ENCODE measurements at places on chromosomes 3 and 15.
A peak's percentile ranks its signal among the peaks of the same experiment; 100 is the strongest.

GRCh38 chr15:86857701-86858100, 778.0 kb downstream of the AGBL1 start:
- no peak for DNase-seq

- no peak for DNase-seq
These were observed 271.0 kb upstream of the GADL1 start for GRCh38 chr3:31165399-31165860.

- DNase-seq: no peak
These were observed 23.6 kb downstream of the RHCG start for GRCh38 chr15:89472785-89473256.

- DNase-seq: peak; percentile 93
These were observed at the start of the genes MRPL46 and MRPS11 for GRCh38 chr15:88467073-88467934. Gene MRPL46, minus strand, starts transcription at chr15:88467388. Its CDS starts 11 bp downstream, at chr15:88467377. Gene MRPS11, plus strand, starts transcription at chr15:88467708. Its CDS starts 10 bp downstream, at chr15:88467718.

GRCh38 chr3:189529889-189530471, 101.2 kb upstream of the TP63 start:
- DNase-seq: no peak

DNA sequence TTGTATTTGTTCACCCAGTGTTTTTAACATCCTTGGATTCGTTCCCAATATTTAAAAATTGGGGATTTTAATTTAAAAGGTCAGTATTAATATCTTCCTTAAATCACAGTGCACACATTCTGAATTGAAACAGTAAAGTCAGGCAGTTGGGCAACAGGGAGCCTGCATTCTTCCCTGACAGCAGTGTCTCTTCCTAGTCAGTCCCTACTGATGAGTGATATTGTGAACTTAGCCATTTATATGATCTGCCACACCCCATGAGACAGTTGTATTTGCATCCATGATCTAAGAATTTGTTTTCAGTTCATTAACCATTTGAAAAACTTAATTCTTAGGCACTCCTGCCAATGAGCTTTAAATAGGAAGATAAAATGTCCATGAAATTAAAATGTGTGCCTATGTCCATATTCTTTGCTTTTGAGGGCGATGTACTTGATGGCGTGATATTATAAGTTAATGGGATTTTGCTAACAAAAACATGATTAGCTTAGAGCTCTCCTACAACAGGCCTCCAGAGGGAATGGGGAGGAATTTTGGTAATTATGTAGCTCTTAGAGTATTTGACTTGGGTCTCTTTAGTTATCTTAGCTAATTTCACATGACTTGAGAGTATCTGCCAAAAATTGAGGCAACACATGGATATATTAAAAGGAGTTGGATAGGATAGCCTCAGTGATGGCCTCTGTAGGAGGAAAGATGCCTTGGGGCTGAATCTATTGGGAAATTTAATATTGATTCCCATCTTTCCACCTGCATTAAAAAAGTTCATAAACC, 219.3 kb downstream of the PTPRG start:
- DNase-seq: no peak

DNA sequence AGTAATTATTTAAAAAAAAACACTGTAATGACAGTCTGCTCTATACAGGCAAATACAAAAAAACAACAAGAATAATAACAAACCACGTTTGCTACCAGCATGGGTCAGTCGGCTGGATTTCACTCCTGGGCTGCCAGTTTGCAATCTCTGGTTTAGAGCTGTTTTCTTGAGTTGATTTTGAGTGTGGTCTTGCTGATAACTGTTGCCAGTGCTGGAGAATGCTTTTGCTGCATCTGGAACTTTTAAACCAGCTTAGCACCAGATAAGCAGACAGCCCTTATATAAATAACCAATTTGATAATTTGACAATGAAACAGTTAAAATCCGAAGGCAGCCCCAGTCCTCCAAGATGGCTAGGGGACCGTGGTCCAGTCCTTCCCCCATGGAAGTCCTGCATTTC, 14.0 kb upstream of the CTDSPL start:
- DNase-seq: no peak

- DNase-seq: no peak
These were observed 11.1 kb downstream of the RYK start for GRCh38 chr3:134239538-134239937.

DNA sequence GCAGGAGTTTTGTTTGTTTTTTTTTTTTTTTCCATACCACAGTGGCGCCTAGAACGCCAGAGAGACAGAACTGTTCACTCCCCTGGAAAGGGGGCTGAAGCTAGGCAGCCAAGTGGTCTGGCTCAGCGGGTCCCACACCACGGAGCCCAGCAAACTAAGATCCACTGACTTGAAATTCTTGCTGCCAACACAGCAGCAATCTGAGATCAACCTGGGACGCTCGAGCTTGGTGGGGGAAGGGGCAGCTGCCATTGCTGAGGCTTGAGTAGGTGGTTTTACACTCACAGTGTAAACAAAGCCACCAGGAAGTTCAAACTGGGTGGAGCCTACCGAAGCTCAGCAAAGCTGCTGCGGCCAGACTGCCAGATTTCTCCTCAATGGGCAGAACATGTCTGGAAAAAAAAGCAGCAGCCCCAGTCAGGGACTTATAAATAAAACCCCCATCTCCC, 29.8 kb downstream of the SPICE1 start:
- no peak for DNase-seq

DNA sequence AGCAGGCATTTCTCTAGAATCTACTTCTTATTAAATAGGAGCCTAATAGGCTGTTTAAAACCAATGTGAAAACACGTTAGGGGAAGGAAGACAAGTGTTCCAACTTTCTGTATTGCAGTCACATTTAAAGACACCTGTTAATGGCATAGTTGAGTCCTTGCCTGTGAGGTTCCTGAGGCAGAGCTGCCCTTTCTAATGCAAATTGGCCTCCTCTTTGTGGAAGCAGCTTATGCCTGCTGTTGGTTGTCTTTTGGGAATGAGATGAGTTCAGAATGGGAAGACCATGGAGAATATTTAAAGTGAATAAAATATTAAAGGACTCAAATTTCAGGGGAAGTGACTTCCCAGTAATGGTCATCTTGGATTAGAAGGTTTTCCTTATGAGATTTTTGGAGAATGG, 51.2 kb downstream of the NEK11 start:
- no peak for DNase-seq

GRCh38 chr15:58374147-58374546, 57.6 kb upstream of the LIPC start:
- no peak for DNase-seq

DNA sequence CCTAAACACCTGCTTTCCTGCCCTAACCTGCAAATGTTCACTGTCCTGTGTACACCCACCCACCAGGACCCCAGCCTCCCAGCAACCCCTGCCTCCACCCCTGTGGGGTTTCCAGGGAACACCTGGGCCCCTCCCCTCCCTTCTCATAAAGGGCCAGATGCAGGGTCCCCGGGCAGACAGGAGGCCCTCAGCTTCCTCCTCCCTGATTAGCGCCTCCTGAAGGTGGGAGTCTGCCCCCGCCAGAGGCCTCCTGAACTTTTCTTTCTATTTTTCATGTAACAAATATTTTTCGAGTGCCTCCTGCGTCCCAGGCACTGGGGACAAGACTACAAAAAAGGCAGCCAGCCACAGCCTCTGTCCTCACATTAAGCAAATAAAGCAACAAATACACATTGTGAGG, 135.4 kb upstream of the LINGO1 start:
- DNase-seq: no peak

GRCh38 chr3:162973428-162973917, 1476.9 kb downstream of the OTOL1 start:
- no peak for DNase-seq

GRCh38 chr3:36941162-36941561, 3.7 kb downstream of the TRANK1 start:
- DNase-seq: no peak

DNA sequence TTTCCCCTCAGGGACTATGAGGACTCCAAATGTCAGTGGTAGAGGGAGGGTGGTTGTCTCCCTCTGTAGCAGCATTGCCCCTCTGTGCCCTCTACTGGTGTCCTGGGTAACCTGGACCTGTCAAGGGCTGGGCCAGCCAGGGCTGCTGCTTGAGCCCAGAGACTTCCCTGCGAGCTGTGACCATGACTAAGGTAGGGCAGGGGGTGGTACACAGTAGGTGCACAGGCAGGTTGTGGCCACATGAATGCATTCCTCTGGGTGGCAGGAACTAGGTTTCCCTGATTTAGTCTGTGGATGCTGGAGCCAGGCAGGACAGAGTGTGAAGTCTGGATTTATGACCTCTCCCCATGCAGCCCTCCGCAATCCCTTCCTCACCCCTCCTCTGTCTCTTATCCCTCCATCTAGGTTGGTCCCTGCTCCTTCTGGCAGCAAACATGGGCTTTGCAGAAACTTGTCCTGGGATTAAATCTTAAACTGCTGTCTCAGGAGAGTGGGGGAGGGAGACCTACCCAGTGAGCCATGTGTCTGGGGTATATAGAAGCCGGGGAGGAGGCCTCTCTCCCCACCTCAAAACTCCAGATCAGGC, 8.7 kb upstream of the SEMA3F start:
- no peak for DNase-seq

DNA sequence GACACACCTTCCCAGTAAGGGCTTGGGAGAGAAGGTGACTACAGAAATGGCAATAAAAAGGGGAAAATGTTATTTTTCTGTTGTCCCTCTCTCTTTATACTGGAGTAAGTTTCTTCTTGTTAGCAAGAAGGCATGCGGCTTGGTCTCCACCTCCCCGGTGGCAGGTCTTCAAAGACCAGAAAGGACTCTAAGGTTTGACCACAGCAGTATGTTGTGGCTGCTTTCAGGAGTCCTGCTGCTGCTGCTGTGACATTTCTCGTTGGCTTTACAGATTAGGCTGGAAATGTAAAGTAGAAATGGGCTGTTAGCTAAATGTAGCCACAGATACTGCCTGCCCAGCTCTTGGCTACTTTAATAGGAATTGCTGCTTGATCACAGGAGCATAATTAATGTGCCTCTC, 175.8 kb upstream of the ZBTB20 start:
- DNase-seq: no peak

- no peak for DNase-seq
These were observed 338.1 kb upstream of the ARHGEF26 start for GRCh38 chr3:153783106-153783505.

DNA sequence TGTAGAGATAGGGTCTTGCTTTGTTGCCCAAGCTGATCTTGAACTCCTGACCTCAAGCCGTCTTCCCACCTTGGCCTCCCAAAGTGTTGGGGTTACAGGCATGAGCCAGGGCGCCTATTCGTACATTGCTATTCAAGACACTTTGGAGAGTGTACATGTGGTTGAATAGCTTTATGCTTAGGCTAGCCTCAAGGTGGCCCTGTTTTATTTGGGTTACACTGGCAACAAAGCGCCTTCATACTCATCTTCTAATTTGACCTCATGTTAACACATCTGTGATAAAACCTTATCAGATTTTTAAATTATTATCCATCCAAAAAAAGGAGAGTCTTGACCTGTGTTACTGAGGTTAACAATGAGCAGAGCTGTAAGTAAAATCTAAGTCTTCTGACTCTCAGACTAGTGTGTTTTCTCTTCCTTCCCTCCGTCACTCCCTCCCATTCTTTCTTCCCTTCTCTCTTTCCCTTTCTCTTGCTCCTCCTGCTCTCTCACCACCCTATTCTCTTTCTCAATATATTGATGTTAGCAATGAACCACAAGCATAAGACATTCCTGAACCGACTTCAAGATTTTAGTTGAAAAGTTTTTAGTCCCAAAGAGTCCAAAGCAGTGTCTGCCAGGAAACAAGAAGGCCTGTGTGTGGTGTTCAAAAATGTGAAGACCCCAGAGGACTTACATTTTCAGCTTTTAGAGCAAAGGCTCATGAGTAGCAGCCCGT, 603.7 kb upstream of the CFAP20DC start:
- no peak for DNase-seq

DNA sequence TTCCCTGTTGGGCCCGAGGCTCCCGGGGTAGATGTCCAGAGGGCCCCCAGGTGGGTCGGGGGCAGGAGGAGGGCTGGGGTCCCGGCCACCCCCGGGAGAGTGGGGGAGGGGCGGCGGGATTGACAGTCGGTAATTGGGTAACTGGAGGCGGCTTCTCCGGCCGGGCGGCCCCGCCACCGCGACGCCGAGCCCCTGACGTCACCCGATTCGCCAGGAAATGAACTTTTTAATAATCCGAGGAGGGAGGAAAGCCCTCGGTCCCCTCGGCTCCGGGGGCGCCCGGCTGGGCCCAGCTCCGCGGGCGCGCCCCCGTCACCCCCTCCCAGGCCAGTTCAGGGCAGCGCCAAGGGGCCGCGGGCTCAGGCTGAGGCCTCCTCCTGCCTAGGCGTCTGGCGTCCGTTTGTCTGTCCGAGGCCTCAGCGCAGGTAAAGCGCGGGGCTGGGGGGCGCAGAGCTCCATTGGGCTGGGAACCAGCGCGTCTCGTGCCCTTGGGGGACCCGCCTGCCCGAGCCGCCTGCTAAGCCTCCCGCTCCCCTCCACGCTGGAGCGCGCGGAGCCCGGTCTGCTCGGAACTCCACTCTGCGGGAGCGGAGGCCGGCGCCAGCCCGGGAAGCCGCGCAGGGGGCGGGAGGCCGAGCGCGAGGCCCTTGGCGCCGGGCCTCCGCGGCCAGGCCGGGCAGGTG, 3.9 kb downstream of the GATA2 start:
- no peak for DNase-seq

DNA sequence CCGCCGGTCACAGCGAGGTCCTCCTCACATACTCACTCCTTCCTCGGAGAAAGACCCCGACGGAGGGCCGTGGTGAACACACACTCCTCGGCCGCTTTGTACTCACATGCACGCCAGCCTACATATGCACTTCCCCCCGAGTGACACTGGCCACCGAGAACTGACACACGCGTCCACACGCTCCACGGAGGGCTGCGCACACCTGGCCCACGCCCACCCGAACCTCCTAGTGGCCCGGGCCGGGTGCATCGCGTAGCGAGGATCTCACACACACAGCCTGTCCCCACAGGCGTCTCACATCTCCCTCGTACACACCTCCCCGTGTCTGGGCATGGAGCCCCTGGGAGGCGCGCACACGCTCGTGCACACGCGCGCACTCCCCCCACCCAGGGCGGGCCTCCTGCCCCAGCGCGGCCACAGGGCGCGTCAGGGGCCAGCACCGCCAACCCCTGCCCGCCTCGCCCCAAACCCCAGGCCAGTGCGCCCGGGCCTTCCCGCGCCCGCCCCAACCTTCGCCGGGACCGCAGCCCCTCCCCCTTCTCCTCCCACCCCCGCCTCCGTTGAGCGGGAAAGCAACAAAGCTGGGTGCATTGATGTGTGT, 411 bp upstream of the C3orf70 start:
- no peak for DNase-seq

- no peak for DNase-seq
These were observed 16.0 kb downstream of the ANKRD63 start for GRCh38 chr15:40266828-40267304.
